Neural progenitor cell (in vitro differentiated cells): ENCODE measurements at places on chromosomes 7 and 10.

DNA sequence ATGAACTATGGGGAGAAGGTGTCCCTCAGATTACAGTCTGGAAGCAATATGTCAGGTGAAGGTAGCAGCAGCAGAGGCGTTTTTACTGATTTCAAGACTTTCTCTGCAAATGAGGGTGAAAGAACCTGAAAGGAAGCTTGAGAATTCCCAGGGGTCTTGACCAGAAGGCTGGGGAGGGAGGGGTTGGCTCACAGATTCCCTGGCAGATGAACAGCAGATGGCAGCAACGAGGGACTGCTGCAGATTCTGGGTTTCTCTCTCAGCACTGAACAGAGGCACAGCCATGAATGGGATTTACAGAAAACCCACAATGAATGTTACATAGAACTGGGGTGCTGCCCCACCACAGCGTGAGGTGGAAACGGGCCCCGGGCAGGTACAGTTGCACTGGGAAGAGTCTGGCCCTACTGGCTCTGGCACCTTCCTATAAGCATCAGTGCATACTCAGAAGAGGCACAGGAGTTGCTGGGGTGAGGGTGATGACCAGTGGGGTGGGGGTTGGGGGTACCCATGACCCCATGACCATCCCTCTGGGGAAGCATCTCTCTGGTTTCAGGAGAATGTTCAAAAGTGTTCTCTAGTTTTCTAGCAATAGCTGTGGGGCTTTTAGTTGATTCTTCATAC, 317.8 kb downstream of the SH2D4B start:
- H3K4me3 ChIP-seq: no peak overlapping the region
- no peaks in the 10 kb centered on the region for H3K36me3 ChIP-seq
- H3K27me3 ChIP-seq: no peaks in the 10 kb centered on the region
- peak; percentile 70 for DNase-seq

- no peak overlapping the region for H3K27ac ChIP-seq
- no peak for DNase-seq
- no peaks in the 10 kb centered on the region for H3K27me3 ChIP-seq
- H3K4me3 ChIP-seq: no peak overlapping the region
- no peaks in the 10 kb centered on the region for H3K36me3 ChIP-seq
These were observed 131.3 kb downstream of the ADK start for GRCh38 chr10:74282151-74282847.

GRCh38 chr7:112132051-112132694, 74.0 kb downstream of the DOCK4 start:
- no peaks in the 10 kb centered on the region for H3K36me3 ChIP-seq
- peaks cover 33% of the 10 kb centered on the region for H3K4me1 ChIP-seq
- peak; percentile 48 for DNase-seq
- no peak overlapping the region for H3K27ac ChIP-seq
- no peaks in the 10 kb centered on the region for H3K27me3 ChIP-seq
- H3K4me3 ChIP-seq: no peak overlapping the region

DNA sequence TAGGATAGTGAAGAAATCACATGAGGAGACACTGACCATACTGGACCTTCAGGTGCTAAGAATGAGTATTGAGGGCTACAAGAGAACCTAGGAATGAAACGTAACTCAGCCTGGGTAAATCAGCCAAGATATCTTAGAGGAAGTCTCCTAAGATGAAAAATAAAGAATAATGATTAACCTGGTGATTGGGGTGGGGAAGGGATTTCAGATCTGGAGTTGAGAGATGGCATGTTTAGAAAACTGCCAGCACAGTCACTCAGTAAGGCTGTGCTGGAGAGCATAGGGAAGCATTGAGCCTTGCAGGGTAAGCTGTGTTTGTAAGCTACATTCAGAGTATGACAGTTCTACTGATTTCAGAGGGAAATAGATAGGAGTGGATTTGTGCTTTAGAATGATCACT, 1.9 kb upstream of the MALRD1 start:
- no peak overlapping the region for H3K4me3 ChIP-seq
- DNase-seq: no peak
- no peaks in the 10 kb centered on the region for H3K27me3 ChIP-seq
- H3K36me3 ChIP-seq: no peaks in the 10 kb centered on the region
- no peak overlapping the region for H3K27ac ChIP-seq

DNA sequence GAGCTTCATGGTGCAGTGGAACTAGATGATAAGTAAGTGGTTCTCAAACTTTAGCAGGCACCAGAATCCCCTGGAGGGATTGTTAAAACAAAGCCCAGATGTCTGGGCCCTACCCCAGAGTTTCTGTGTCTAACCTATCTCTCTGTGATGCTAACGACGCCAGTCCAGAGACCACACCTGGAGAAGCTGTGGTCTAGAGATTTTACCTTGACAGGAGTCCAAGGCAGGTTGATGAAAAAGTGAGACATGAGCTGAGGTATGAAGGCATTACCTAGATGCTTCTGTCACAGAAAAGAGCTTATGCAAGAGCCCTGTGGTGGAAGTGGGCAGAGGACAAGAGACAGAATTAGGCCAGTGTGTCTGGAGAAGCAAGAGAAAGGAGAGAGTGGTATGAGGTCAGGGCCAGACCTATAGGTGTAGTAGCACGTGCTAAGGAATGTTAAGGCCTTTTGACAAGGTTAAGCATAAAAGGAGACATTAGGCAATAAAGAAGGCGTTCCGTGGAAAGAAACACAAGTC, 184.3 kb upstream of the TCF7L2 start:
- DNase-seq: no peak
- no peak overlapping the region for H3K27ac ChIP-seq
- no peaks in the 10 kb centered on the region for H3K36me3 ChIP-seq

- peak overlapping the region; percentile 99 for H3K27ac ChIP-seq
- no peaks in the 10 kb centered on the region for H3K36me3 ChIP-seq
- peak; percentile 51 for DNase-seq
- H3K4me3 ChIP-seq: no peak overlapping the region
- H3K4me1 ChIP-seq: peaks cover 58% of the 10 kb centered on the region
- H3K27me3 ChIP-seq: no peaks in the 10 kb centered on the region
These were observed 92.3 kb downstream of the TNS3 start for GRCh38 chr7:47489624-47490023.

GRCh38 chr7:4702961-4703512, 20.9 kb downstream of the FOXK1 start:
- peaks cover 43% of the 10 kb centered on the region for H3K27me3 ChIP-seq
- H3K27ac ChIP-seq: no peak overlapping the region
- DNase-seq: no peak

- no peak for DNase-seq
- H3K4me3 ChIP-seq: no peak overlapping the region
- H3K4me1 ChIP-seq: peaks cover 21% of the 10 kb centered on the region
- H3K27me3 ChIP-seq: no peaks in the 10 kb centered on the region
- no peaks in the 10 kb centered on the region for H3K36me3 ChIP-seq
These were observed 75.5 kb downstream of the CDK14 start for GRCh38 chr7:90671571-90671970.

DNA sequence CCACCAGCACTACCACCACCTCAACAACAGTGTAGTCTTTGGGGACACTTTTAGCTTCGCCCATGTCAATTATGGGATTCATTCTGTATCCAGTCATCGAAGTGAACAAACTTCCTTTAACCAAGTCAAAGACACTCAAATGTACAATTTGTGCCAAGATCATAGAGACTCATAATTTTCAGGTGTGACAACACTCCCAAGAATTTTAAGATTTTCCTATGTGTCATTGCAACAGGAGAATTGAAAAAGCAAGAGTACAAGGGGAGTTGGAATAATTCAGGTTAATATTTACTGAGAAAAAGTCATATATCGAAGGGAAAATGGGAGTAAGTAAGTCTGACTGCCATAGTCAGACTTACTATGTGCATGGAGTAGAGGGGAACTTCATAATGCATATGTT, 26.2 kb downstream of the PON1 start:
- H3K4me1 ChIP-seq: peaks cover 4% of the 10 kb centered on the region
- DNase-seq: no peak
- no peaks in the 10 kb centered on the region for H3K36me3 ChIP-seq
- H3K27ac ChIP-seq: no peak overlapping the region
- no peaks in the 10 kb centered on the region for H3K27me3 ChIP-seq
- H3K4me3 ChIP-seq: no peak overlapping the region

GRCh38 chr10:1107679-1108078, 51.5 kb downstream of the WDR37 start:
- H3K4me3 ChIP-seq: no peak overlapping the region
- H3K27ac ChIP-seq: no peak overlapping the region
- no peaks in the 10 kb centered on the region for H3K27me3 ChIP-seq
- H3K4me1 ChIP-seq: no peaks in the 10 kb centered on the region
- H3K36me3 ChIP-seq: no peaks in the 10 kb centered on the region

DNA sequence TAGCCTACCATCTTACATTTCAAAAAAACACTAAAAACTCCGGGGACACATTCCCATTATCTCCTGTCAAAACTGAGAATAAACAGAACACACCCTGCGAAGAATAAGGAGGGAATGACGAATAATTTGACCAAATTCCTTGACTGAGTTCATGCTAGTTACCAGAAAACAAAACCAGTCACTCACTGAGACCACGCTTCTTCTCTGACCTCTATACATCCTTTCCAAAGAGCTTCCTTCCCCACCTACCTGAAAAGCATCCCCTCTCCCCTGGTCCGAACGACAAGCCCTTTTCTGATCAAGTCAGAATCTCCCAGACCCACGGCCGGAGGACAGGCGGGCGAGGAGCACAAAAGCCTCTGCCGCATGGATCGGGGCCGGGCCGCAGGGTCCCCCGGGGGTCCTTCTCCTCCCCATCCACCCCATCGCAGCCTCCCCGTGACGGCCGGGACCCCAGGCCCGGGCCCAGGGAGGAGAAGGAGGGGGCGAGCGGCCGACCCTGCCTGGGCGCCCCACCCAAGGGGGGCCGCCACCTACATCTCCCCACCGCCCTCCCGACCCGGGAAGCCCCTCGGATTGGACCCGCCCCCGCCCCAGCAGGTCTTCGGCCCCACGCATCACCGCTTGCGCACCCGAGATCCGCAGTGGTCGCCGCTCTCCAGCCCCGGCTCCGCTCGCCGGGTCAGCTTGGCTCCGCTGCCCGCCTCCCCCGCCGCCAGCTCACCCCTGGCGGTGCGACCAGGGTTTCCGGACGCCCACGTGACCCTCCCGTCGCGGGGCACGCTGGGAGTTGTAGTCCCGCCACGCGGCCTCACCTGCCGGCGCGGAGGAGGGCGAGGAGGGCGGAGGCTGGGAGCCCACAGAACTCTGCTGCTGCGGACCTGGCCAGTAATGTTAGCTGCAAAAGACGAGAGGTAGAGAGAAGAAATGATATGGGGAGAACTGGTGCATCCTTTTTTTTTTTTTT, at the start of gene SLC37A3:
TSS of gene SLC37A3 (minus strand) at position 747 of the 967 bp plus-strand sequence. CDS start 16,004 bp downstream, outside the sequence.
- peak within 1 kb of the TSS; percentile 85 for H3K4me3 ChIP-seq
- H3K27me3 ChIP-seq: no peaks in the 10 kb centered on the region
- no peak within 1 kb of the TSS for H3K27ac ChIP-seq
- peak; percentile 95 for DNase-seq

- H3K4me3 ChIP-seq: no peak overlapping the region
- H3K27ac ChIP-seq: no peak overlapping the region
- no peaks in the 10 kb centered on the region for H3K27me3 ChIP-seq
- no peaks in the 10 kb centered on the region for H3K36me3 ChIP-seq
- no peaks in the 10 kb centered on the region for H3K4me1 ChIP-seq
These were observed 70.4 kb downstream of the HERPUD2 start for GRCh38 chr7:35624299-35625186.
